ENCODE measurements at places on chromosomes 1 and 21. TPM values are rescaled to one million over a fixed set of nuclear protein-coding genes. Genes with fewer than 3 reads are reported as not detected.
A peak's percentile ranks its signal among the peaks of the same experiment; 100 is the strongest.

- peak; percentile 82 for DNase-seq
These were observed 63.7 kb downstream of the MAP10 start for GRCh38 chr1:232868793-232869491.

GRCh38 chr1:12407050-12407961, 177.5 kb downstream of the VPS13D start:
- DNase-seq: no peak

GRCh38 chr1:234320549-234320948, 52.7 kb upstream of the COA6 start:
- DNase-seq: no peak

GRCh38 chr1:180002437-180002836, 47.8 kb downstream of the CEP350 start:
- no peak for DNase-seq

GRCh38 chr1:203726417-203726867, 38.5 kb upstream of the LAX1 start:
- DNase-seq: no peak

DNA sequence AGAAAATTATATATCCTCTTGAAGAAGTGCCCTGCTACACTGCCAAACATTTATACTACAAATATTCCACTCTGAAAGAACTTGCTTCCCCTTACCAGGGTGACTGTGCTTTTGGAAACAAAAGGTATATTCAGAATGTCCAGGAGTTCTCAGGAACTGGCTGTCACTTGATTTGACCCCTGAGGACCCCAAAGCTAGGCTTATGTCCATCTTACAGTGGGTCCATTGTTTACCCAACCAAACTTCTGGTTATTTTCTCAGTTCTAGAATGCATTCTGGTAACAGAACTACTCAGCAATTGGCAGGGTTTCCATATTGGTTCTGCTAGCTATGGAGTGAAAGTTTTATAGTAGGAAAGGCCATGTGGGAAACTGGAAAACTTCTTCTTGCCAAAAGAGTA, 207.1 kb upstream of the KCTD3 start:
- no peak for DNase-seq

DNA sequence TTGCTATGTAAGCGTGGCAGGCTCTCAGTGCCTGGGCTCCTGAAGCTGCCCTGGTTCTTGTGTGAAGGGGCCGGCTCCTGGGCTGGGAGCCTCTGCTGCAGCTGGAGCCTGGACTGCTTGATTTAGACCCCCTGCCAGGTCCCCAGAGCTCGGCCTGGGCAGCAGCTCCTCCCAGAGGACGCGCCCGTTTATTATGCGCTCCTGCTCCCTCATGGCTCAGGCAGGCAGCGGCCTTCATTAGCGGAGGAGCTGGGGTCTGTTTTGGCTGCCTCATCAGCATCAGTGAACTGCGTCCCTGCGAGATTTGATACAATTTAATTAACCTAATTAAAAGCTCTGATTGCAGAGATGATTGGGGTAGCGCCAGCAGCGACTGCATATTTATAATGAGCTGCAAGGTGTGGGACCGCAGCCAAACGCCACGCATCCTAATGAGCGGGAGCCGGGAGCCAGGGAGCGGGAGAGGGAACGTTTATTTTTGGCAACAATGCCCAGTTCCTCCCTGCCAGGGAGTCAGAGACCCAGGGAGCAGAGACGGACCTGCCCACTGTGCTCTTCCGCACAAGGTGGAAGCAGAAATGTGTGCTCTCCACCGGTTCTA, 16.6 kb downstream of the UTP11 start:
- no peak for DNase-seq

DNA sequence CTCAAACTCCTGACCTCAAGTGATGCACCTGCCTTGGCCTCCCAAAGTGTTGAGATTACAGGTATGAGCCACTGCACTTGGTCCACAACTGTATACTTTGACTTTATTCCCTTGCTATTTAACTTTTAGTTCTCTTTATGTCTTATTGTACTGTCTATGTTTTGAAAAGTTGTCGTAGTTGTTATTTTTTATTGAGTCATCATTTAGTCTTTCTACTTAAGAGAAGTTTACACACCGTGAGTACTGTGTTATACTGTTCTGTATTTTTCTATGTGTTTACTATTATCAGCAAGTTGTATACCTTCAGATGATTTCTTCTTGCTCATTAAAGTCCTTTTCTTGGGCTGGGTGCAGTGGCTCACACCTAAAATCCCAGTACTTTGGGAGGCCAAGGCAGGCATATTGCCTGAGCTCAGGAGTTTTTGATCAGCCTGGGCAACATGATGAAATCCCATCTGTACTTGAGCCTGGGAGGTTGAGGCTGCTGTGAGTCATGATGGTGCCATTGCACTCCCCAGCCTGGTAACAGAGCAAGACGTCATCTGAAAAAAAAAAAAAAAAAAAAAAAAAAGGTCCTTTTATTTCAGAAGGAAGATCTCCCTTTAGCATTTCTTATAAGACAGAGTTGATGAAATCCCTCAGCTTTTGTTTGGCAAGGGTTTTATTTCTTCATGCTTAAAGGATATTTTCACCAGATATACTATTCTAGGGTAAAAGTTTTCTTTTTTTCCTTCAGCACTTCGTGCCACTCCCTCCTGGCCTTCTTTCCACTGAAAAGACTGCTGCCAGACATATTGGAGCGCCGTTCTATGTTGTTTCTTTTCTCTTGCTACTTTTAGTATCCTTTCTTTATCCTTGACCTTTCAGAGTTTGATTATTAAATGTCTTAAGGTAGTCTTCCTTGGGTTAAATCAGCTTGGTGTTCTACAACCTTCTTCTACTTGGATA, 47.6 kb downstream of the TNFSF18 start:
- no peak for DNase-seq

- no peak for DNase-seq
These were observed 6.0 kb downstream of the CAPN9 start for GRCh38 chr1:230753191-230753585.

DNA sequence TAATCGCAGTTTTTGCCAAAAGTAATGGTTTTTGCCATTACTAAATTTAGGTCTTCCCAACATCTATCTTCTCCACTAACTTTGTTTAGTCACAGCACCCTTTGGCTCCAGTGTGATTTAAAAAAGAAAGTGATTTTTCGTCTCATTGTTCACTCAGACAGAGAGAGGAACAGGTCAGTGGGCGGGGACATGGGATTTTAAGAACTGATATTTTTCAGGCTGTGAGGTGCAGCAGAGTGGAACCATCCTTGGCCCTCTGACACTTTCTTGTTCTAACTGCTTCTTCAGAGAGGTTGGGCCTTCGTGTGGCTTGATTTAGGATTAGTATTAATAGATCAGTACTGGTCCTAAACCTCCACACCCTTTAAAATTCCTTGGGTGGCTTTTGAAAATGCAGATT, 38.8 kb downstream of the CASQ2 start:
- no peak for DNase-seq

DNA sequence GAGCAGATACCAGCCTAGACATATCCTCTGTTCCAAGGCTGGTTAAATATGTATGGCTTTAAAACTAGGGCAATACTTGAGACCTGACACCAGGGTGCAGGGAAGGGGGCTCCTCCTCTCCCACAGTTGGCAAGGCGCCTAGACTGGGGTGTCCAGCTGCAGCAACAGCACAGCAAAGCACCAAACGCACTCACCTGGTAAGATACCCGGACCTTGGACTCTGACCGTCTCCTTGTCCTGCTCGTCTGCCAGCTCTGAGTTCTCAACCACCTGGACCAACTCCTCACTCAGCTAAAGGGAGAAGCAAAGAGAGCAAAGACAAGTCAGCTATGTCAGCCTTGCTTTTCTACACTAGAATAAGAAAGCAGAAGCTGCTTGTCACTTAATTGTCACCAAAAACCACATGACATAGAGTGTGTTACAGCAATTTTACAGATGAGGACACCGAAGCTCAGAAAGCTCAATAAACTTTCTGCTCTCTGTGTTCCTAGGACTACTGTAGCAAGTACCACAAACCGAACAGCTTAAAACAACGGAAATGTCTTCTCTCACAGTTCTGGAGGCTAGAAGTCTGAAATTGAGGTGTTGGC, 4.4 kb downstream of the PACC1 start:
- DNase-seq: no peak

DNA sequence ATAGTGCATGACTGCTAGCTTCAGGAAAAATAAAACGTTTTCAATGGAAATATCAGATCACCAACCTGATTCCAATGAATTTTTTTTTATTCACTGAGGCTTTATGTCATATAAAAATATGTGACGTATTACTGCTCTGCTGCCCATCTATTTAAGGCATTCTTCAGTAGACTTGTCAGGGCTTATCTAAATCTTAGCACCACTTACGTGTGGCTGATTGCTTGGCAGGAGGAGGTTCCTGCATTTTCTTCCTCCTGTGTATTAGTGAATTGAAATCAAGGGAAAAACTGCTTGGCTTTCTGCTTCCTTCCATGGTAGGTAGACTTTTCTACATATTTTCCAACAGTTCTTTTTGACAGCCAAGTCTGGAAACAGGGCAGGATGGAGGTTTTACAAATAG, 80.3 kb downstream of the ROR1 start:
- no peak for DNase-seq

DNA sequence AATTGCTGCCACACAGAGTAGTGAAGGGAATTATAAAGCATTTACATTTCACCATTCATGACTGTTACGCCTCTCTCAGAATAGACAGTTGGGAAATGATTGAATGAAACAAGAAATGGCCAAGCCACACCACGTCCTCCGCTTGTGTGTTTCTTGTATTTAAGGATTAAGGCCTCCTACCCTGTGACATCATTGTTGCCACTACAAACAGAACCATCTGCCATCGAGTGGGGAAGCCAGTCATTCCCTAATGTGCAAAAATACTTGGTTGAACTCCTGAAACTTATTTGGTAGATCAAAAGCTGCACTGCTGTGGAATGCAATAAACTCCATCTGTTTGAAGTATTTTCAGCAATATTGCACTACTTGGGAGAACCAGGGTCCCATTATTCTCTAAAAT, 99.0 kb upstream of the C1orf105 start:
- DNase-seq: no peak

GRCh38 chr1:178494569-178494971, 2.2 kb downstream of the CLEC20A start:
- no peak for DNase-seq

DNA sequence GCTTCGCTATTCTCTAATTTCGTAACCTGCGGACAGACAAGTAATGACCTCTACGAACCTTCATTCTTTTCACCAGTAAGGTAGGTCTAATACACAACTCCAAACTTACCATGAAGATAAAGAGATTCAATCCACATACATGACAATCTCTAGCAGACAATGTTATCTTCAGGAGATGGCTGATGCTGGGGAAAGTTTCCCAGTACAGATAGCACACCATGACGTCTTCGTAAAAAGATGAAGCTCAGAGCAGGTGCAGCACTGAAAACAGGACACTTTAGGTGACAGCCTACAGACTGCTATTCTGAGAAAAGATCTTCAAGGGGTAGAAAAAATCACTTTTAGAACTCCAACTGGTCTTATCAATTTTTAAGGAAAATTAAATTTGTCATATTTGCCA, 41.3 kb downstream of the ZNF281 start:
- DNase-seq: no peak

DNA sequence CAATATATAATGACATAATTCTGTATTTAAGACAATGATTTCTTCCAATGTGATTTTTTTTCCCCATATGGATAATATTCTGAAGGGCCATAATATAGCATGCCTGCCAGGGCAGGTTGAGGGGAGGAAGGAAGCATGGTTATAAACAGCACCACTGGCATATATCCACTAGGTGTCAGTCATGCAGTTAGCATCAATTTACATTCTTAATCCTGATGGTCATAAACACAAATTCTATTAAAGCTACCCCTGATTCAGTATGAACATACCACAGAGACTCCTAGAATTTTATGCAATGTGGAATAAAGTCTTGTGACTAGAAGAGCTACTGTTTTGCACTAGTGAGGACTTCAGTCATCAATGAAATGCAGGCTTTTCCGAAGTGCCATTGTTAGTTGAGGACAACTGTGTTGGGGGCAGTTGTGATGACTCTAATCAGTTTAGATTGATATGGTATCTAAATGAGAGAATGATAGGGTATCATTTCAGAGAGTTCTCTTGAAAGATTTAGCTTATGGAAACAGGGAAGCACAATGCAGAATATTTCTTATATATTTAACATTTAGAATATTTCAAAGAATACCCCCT, 342.7 kb upstream of the NR5A2 start:
- no peak for DNase-seq

DNA sequence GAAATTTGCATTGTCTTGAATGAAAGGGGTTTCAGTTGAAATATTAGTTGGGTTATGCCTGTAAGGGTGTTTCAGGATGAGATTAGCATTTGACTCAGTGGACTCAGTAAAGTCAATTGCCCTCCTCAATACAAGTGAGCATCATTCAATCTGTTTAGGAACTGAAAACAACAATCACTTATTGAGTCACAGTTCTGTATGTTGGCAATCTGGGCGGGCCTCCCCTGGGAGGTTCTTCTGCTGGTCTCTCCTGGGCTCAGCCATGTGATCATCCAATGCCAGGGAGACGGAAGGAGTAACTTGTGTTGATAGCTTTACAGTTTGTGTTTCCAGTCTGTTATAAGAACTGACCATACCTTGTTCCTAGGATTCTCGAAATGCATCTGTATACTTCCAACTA, 262.9 kb upstream of the RUNX1 start:
- peak; percentile 68 for DNase-seq

GRCh38 chr1:33259879-33260278, 3.6 kb downstream of the ZNF362 start:
- no peak for DNase-seq

DNA sequence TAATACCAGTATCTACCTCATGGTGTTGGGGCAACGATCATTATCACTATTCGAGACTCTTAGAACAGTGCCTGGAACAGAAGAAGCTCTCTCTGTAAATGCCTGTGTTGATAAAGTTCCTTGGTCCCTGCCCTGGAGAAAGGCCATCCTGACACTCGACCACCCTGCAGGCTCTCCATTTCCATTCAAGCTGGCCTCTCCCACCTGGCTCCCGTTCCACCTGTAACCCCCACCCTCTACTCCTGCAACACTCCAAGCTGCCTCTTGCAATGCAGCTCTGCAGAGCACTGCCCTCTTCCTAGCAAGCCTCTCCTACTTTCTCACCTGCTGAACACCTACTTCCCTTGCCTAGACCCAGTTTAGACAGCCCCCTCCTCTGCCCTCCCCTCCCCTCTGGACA, 6.1 kb downstream of the SPOCD1 start:
- DNase-seq: no peak

Gene NEGR1
- 34.5 TPM for total RNA-seq

Gene PHACTR4
- 21.0 TPM for total RNA-seq

Gene HSD3B1
- total RNA-seq: not detected

Gene C8A
- total RNA-seq: not detected

Gene RPE65
- total RNA-seq: not detected

Gene LORICRIN
- total RNA-seq: not detected

Gene TFAP2E
- 0.63 TPM for total RNA-seq

Gene ZNF648
- total RNA-seq: not detected

Gene CA14
- total RNA-seq: 1.0 TPM
